ENCODE measurements at places on chromosomes 4 and X.
A peak's percentile ranks its signal among the peaks of the same experiment; 100 is the strongest.

- DNase-seq = no peak
Observed at GRCh38 chrX:110258552-110258951, 59.3 kb downstream of the AMMECR1 start.

DNA sequence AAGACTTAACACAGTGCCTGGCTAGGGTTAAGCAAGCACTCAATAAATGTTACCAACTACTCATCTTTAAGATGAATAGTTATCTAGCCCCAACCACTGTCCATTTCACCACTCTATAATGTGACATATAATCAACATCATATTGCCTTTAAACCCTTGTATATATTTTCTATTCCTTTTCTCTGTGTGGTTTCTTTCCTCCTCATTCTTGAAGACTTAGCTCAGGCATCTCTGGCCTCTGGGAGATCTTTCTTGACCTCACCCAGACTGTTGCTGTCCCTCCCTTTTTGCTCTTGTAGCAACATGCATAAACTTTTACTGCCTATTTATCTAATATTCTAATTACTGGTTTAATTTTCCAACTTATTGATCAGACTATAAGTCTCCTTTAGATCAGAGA is 249.9 kb upstream of the MAB21L2 start:
- DNase-seq = no peak

- no peak for DNase-seq
Observed at GRCh38 chr4:114807357-114807756, 208.8 kb downstream of the UGT8 start.

DNA sequence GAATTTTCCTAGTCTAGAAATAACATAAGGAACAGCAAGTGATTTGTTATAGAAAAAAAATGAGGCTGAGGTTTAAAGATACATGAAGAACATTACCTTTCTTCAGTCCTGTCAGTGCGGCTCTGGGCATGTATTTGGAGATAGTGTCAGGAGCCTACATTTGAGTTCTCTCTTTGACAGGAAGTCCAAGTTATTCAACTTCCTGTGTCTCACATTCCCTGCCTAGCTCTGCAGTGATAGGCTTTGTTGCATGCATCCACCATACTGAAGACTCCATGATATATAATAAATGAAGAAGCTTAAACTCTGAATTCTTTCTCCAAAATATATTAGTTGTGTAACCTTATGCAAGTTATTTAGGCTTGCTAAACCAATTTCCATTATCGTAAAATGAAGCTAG is 148.7 kb downstream of the RELL1 start:
- no peak for DNase-seq

- no peak for DNase-seq
Observed at GRCh38 chr4:139887962-139888735, 222.5 kb downstream of the MGST2 start.

GRCh38 chr4:75723163-75724065 is 963 bp upstream of the USO1 start:
- no peak for DNase-seq

DNA sequence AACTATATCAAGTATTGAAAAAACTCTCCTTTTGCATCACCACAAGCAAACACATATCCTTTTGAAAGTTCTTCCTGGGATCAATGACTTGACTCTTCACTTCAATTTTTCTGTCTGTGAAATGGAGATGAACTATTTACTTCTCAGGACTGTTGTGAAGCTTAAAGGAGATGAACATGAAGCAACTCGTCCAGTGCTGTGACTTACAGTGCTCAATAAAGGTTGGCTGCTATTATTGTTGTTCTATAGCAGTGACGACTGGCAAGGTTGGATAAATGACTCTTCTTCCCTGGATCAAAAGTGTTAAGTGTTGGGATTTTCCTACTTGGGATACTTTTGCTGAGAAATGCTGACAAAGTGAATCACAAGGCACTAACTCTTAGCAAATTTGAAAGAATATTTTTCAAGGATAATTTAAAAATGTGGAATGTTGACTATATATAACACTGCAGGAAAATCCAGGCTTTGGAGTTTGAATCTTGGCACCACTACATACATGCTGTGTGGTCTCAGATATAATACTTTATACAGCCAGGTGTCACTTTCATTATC is 13.7 kb downstream of the FRAS1 start:
- DNase-seq = no peak

DNA sequence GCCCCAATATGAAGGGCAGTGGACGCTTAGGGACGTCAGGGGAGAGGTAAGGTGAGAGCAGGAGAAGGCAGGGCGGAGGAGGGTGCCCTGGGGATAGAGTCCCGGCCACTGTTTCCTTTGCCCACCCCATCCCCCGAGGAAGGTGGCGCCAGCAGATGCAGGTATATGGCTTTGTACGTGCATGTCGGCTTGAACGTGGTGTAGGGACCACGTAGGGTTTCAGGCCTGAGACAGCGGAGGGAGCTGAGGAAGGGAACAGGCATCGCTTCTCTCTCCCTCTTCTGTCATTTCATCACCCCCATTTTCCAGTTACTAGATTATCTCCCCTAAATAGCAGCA is 97.9 kb downstream of the PHKA2 start:
- no peak for DNase-seq

- DNase-seq = peak; percentile 37
Observed at GRCh38 chrX:39854772-39855747, 242.7 kb downstream of the BCOR start.

DNA sequence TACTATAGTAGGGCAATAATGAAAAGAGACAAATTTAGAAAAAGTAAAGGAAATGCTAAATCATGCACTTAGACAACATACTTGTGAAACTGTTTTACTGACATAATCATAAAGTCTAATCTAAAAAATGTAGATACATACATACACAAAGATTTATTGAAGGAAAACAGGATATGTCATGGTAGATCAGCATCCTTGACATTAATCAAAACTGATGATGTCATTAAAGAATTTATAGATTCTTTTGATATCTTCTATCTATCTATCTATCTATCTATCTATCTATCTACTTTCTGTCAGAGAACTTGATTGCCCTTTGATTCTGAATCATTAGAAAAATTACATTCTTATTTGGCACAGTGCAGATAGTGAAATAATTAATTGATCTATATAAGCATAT is 311.3 kb downstream of the CCSER1 start:
- DNase-seq = no peak

DNA sequence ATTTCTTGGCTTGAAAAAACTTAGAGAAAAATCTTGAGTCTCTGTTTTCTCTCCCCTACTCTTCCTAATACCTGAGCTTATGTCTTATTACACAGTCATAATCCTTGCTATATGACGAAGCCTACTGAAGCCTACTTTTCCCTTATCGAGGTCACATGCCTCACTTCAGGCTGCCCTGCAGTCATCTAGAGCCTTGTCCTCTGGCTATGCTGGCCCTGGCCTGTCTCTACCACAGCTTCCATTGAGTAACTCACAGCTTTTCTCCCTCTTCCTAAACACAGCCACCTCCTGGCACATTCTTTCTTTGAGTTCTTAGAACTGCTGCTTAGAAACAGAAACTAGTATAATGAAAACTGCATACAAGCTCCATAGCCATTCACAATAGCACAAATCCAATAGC is 1698.3 kb downstream of the STIM2 start:
- DNase-seq = no peak

DNA sequence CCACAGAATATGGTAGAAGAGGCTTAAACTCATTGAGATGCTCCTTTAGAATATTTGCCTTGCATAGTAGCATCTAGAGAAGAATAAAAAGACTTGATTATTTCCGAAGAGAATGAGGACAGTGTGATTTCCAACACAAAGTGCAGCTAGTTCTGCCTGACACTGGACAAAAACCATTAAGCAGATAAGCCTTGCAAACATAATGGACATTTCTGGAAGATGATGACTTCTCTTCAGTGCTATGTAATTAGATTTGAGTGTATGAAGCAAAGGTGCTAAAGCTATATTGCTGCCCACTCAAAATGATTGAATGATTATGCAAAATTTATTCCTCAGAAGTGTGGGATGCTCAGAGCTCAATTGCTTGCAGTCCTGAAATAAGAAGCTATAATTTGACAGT is 156.4 kb downstream of the VEGFC start:
- DNase-seq = no peak

- no peak for DNase-seq
Observed at GRCh38 chr4:4555916-4556315, 14.1 kb upstream of the STX18 start.

- DNase-seq = no peak
Observed at GRCh38 chr4:86043755-86044592, 315.9 kb downstream of the MAPK10 start.

DNA sequence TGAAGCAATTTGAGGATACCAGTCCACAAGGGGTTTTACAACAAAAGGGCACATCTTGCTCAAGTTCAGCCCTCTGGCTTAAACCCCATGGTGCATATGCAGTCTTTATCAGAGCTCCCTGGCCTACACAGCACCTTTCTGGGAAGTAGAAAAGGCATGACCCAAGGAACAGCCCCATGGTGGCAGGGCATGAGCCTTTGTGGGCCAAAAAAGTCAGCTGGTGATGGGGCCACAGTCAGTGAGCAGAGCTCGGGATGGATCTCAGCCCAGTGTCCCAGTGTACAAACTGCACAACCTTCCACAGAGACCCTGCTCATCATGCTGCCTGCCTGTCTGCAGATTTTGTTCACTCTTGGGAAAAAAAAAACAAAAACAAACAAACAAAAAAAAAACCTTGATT is 22.3 kb upstream of the TMEM165 start:
- no peak for DNase-seq

- DNase-seq = no peak
Observed at GRCh38 chrX:20988118-20988517, 386.1 kb upstream of the CNKSR2 start.

GRCh38 chr4:81621490-81621889 is 149.8 kb upstream of the RASGEF1B start:
- no peak for DNase-seq

- no peak for DNase-seq
Observed at GRCh38 chrX:9336456-9336855, 128.4 kb upstream of the TBL1X start.

DNA sequence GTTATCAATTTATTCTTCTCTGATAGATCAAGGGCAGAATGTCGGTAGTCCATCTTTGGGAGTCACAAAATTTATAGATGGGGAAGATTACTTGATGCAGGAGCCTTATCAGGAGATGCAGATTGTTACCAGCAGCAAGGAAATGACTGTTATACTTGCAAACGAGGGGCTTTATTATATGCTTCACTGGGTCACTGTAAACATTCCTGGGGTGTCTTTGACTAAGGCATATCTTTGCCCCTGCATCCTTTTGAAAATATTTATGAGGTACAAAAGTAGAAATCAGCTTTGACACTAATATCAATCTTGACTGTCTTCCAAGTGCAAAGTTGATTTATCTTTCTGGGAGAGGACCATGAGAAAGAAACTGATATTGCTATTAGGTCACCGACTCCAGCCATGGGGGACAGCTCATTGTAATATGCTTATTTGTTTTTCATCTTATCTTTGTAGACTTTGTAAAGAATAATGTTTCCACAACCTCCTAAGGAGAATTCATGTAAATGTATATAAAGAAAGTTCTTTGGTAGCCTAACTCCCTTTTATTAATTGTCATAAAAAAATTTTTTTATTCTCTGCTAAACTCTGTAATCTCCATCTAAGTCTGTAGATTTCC is 177.3 kb upstream of the EMCN start:
- DNase-seq = no peak

GRCh38 chr4:57214654-57215411 is 104.6 kb upstream of the IGFBP7 start:
- no peak for DNase-seq

GRCh38 chrX:15566244-15566643 is 34.5 kb downstream of the ACE2 start:
- no peak for DNase-seq

GRCh38 chr4:89316211-89316610 is 8.6 kb upstream of the GPRIN3 start:
- no peak for DNase-seq

DNA sequence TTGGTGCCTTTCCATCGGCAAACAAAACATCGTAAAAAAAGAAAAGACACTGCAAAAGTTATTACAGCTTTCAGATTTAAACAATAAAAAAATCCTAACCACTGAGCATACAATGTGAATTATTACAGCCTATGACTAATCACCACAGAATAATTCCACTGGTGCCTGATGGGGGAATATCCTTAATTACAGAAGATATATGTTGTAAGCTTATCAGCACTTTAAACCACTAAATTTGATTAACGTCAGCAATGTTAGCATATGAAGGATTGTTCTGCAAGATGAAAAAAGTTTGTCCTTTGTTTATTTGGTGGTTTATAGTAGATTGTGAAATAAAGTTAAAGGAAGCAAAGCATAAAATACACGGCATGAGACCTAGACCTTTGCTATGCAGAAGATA is 210.2 kb upstream of the ADAMTS3 start:
- no peak for DNase-seq

DNA sequence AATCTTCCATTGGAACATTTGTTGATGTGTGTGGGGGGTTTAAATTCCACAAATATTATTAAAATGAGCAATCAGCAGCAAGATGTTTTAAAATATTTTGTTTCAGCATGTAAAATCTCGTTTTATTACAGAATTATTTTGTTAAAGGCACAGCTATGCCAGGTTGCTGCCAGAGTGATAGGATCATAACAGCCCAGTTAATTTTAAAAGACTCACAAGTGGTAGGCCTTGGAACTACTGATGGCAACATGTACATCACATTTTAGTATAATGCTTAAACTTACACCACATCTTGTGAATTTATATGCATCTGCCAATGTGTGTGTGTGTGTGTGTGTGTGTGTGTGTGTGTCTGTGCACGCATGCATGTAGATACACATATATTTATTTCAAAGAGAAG is 97.8 kb upstream of the SPRY1 start:
- no peak for DNase-seq

- peak; percentile 31 for DNase-seq
Observed at GRCh38 chr4:7719354-7720174, 220.1 kb downstream of the AFAP1 start.

DNA sequence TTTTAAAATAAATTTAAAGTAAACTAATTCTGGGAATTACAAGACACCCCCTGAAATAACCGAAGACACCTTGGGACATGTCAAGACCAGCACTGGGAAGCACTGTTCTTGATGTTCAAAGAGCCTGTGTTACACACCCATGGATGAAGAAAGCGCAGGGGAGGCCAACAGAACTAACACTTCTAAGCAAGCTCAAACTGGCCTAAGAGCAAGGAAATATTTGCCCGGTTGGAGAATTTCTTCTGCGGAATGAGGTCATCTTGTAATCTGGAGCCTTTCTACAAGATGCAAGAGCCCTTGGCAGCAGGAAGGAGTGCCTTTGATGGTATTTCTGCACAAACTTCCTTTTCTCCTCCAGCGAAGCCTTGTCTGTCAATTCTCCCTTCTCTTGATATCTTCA is 9.3 kb upstream of the EFHC2 start:
- DNase-seq = no peak

GRCh38 chrX:88560673-88561330 is 186.2 kb upstream of the CPXCR1 start:
- DNase-seq = no peak

- DNase-seq = no peak
Observed at GRCh38 chrX:57329008-57329407, 42.5 kb downstream of the FAAH2 start.

GRCh38 chrX:76172325-76172893 is 453 bp upstream of the PBDC1 start:
- no peak for DNase-seq

- no peak for DNase-seq
Observed at GRCh38 chr4:86876894-86877685, 15.1 kb downstream of the C4orf36 start.

- no peak for DNase-seq
Observed at GRCh38 chr4:93764639-93765246, 63.8 kb upstream of the ATOH1 start.
